ENCODE measurements at places on chromosomes 12 and 14.

- H3K27me3 ChIP-seq = no peaks in the 10 kb centered on the region
- no peak overlapping the region for H3K4me3 ChIP-seq
Observed at GRCh38 chr12:11755302-11755930, 105.9 kb downstream of the ETV6 start.

GRCh38 chr14:104665657-104666522 lies 23.5 kb upstream of the INF2 start:
- peaks cover 4% of the 10 kb centered on the region for H3K4me1 ChIP-seq
- DNase-seq = peak; percentile 53
- no peak overlapping the region for H3K27ac ChIP-seq
- H3K4me3 ChIP-seq = no peak overlapping the region
- H3K27me3 ChIP-seq = no peaks in the 10 kb centered on the region

- no peaks in the 10 kb centered on the region for H3K27me3 ChIP-seq
- H3K36me3 ChIP-seq = no peaks in the 10 kb centered on the region
- peak overlapping the region; percentile 78 for H3K27ac ChIP-seq
- peak; percentile 77 for DNase-seq
Observed at GRCh38 chr14:93317875-93318807, 14.7 kb downstream of the BTBD7 start.

GRCh38 chr12:64532734-64533351 lies 77.5 kb upstream of the RASSF3 start:
- H3K27me3 ChIP-seq = peaks cover 8% of the 10 kb centered on the region
- no peak overlapping the region for H3K27ac ChIP-seq
- DNase-seq = no peak
- H3K4me3 ChIP-seq = no peak overlapping the region
- H3K4me1 ChIP-seq = no peaks in the 10 kb centered on the region

DNA sequence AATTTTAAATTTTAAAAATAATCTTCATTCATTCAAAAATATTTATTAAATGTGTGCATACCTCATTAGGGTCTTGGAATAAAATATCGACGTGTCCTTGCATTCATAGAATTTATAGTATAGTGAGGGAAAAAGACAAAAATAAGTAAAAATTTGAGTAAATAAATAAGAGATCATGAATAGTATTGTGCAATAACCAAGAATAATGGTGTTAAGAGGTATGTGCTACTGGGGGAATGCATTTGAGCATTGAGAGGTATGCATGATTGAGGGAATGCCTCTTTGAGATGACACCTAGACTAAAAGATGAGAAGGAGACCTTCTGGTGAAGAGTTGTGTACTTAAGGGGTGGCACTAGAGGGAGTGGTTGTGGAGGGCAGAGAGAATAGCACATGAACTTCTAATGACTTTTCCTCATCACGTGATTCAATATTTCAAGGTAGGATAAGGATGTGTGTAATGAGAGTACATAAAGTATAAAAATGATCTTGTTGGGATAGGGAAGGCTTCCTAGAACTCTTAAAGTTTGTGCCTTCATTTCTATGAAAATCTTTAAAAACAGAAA lies 18.8 kb upstream of the CATSPERB start:
- H3K4me3 ChIP-seq = no peak overlapping the region
- H3K27ac ChIP-seq = no peak overlapping the region
- DNase-seq = no peak
- H3K36me3 ChIP-seq = no peaks in the 10 kb centered on the region

Data from endothelial cell of umbilical vein (primary cell).